Stimulated activated CD4-positive, alpha-beta T cell treated with anti-CD3 and anti-CD28 coated beads, Interleukin-2, amount 100 ng/mL, for 4 hours (primary cell): ENCODE measurements at places on chromosomes 7 and 10.

GRCh38 chr7:40015790-40016296 lies 65.8 kb downstream of the CDK13 start:
- DNase-seq = no peak

DNA sequence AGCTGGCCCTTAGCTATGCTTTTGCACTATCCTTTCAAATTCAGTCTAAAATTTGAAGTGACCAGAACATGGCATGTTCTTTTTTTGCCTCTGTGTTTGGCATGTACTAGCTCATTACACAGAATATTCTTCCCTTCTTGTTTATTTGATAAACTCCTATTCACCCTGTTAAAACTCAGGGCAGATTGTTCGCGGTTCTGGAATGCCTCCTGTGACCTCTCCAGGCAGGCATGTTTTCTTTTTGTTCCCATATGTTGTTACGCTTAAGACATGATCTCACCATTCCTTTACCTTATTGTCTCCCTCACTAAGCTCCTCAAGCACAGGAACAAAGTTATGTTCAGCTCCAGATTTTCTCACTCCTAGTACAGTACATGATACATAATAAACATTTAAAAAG lies 181.7 kb downstream of the CCSER2 start:
- DNase-seq = no peak

- DNase-seq = no peak
Measured at GRCh38 chr10:22369434-22370072, 24.3 kb downstream of the SPAG6 start.

DNA sequence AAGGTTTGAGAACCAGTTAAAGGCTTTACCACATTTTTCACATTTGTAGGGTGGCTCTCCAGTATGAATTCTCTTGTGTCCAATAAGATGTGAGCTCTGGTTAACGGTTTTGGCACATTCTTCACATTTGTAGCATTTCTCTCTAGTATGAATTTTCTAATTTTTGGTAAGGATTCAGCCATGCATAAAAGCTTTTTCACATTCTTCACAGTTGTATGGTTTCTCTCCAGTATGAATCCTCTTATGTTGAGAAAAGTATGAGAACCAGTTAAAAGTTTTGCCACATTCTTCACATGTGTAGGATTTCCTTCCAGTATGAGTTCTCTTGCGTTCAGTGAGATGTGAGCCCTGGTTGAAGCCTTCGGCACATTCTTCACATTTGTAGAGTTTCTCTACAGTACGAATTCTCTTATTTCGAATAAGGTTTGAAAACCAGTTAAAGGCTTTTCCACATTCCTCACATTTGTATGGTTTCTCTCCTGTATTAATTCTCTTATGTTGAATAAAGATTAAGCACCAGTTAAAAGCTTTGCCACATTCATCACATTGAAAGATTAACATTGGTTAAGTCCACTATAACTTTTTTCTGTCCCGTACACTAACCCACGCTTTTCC lies 33.2 kb upstream of the ZNF479 start:
- no peak for DNase-seq

DNA sequence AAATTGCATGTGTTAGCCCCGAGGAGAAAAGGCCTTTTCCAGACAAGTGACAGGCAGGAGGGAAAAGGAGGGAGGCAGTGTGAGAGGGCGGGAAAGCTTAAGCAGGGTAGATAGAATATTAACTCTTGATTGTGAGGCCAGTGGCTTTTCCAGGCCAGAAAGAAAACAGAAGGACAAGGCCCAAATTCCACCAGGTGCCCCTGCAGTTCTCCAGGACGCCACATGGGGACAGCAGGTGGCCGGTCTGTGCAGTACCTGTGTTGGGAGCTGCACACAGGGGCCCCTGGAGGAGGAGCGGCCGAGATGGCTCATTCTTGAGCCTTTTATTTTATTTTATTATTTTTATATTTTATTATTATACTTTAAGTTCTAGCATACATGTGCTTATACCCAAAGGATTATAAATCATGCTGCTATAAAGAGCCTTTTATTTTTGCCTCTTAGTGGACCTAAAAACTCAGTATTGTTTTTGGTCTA lies 141.3 kb upstream of the KLF14 start:
- no peak for DNase-seq

- DNase-seq = no peak
Measured at GRCh38 chr7:78018641-78019446, 220.3 kb downstream of the PHTF2 start.

DNA sequence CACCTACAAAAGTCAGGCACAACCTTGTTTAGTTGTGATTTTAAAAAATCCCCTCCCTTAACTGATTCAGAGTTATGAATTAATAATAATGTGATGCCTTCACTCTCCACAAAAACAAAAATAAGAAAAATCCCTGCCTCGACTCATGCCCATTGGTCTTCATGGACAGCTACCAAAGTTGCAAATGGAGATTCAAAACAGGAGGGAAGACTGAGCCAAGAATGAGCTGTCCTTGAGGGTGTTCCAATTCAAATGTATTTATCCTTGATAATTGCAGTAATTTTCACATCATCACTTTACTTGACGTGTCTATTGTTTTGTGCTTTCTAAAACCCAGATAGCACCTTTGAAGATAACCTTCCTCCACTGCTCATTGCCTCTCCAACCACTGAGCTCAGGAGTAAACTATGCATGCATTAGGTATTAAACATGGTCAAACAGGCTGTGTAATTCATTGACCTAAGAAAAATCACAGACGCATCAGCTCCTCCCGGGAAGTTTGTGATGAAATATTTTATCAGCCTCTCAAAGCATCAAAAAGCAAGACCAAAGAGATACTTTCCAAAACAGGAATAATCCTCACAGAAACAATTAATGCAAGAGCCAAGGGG lies 712.7 kb upstream of the IGFBP3 start:
- no peak for DNase-seq

- DNase-seq = no peak
Measured at GRCh38 chr7:106178593-106179134, 66.6 kb upstream of the SYPL1 start.

DNA sequence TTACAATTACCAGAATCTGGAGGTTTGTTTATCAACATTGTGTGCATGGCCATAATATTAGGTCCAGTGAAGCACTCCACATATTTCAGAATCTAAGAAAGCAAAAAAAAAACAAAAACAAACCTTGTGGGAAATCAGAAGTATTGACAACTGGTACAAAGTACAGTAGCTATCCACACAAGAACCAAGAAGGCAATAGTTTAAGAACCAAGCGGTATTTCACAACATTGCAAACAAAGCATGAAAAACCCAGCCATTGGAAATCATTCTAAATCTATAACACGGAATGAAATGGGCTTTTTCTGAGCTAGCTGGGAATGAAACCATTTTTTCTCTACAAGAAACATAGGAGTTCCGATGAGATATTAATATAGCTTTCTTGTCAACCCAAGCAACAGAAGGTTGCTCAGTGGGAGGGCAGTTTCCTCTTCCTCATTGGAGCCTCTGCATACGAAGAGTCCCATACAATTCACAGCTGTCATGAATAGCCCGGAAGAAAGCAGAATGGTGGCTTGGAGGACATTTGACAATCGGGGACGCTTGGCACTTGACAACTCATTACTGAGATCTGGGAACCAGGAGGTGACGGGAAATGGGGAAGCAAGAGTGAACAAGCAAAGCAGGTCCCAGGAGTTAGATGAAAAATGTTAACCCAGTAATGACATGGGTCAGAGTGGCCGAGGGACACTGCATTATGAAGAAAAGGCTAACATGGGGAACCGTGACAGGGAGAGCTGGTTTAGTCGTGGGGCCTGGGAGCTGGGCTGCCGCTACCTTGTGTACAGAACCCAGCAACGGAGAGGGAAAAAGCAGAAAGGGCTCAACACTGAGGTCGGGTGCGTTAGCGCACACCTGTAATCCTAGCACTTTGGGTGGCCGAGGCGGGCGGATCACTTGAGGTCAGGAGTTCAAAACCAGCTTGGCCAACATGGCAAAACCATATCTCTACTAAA lies 7.8 kb downstream of the PHYH start:
- no peak for DNase-seq

GRCh38 chr10:57992321-57993077 lies 275.2 kb downstream of the IPMK start:
- no peak for DNase-seq

GRCh38 chr10:36277459-36277858 lies 635.4 kb upstream of the FZD8 start:
- no peak for DNase-seq

GRCh38 chr10:70917635-70918034 lies 29.3 kb upstream of the PCBD1 start:
- DNase-seq = no peak

GRCh38 chr7:12485845-12486244 lies 82.2 kb upstream of the VWDE start:
- DNase-seq = no peak

DNA sequence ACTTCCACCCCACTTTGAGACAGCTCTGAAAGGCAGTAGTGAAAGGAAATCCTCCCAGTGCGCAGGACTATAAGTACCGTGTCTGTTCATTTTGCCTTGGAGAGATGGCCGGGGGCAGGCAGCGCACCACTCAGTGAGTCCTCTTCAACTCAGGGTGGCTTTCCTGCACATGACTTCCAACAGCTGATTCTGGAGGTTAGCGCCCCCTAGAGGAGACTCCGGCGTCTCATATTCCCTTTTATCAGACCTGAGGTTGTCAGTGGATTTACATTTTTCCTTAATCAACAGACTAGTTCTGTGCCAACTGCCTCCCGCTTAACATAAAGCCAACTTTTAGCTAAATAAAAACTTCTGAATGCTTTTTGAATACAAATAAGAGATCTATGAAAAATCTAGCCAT lies 101.0 kb downstream of the HERPUD2 start:
- no peak for DNase-seq

DNA sequence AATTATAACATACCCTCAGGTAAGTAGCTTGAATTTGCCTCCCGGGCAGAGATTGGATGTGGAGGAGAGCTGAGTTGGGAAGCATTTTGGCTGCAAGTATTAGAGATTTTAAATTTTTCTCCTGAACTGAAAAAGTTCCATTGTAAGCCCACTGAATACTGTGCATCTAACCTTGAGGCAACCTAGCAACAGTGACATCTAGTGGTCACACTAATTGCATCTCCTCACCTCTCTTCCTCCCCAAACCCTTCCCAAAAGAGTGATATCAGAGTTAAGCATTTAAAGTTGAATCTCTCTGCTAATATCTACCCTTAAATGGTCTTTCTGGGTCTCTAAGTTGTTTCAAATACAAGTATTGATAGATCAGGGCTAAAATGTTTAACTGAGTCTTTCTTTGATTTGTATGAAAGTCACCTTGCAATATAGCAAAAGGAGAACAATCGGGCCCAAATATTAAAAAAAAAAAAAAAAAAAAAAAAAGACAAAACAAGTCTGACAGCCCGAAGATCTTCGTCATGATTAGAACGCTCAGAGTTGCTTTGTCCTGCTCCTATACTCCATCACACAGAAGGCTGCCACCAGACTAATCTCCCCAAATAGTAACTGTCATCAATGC lies 40.4 kb upstream of the DLX5 start:
- no peak for DNase-seq

DNA sequence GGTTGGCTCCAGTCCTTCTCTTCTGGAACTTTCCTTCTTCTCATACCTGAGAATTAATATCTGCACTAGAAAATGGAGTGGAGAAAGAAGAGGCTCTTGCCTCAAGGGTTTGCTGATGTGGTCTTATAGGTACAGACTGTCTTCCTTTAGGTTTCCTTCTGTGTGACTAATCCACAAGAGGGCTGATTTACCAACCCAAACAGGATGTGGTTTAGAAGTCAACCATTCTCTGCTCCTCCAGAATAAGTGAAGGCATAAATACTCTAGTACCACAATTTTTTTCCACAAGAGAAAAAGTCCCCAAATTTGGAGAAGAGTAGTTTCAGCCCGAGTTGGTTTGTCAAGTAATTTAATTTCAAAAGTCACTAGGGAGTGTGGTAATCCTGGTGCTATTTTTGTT lies 85.8 kb downstream of the NRP1 start:
- peak; percentile 17 for DNase-seq

DNA sequence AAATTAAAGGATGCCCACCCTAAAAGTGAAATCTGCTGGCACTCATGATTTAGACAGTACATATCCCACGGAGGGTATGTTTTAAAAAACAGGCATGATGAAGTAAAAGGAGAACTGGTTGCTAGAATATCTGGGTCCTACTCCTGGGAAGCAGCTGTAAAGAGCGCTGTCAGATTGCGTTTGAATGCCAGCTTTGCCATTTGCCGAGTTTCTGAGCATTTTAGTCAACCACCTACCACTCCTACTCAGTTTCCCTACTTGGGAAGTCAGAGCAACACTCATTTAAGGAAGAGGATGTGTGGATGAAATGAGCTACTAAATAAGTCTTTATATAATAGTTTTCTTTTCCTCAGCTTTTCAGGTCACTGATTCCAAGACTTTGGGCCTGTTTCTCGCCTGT lies 1.1 kb upstream of the UMAD1 start:
- DNase-seq = no peak

- no peak for DNase-seq
Measured at GRCh38 chr10:24568042-24568441, 155.6 kb downstream of the ARHGAP21 start.

- no peak for DNase-seq
Measured at GRCh38 chr7:9302436-9302835, 869.0 kb downstream of the NXPH1 start.

DNA sequence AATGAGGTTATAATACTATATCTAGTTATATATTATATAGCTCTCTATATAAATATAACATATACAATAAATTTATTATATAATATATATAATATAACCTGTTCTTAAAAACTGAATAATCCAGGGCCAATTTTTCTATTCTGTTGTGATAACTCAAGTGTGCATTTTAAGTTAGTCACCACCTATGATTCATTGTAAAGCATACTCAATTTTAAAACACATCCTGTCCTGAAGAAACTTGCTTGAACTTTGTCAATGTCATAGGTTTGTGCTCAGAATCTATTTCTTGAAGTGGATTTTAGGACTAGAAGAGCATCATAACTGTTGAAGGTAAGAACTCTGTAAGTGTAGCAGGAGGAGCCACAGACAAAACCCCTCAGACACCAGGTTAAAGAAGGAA lies 1209.8 kb downstream of the REEP3 start:
- no peak for DNase-seq

- DNase-seq = no peak
Measured at GRCh38 chr7:122407195-122407594, 102.6 kb upstream of the FEZF1 start.

- no peak for DNase-seq
Measured at GRCh38 chr10:69976795-69977546, 75.7 kb upstream of the MACROH2A2 start.
